ENCODE measurements at places on chromosomes 5 and 9.

GRCh38 chr5:123673107-123673506 is 161.1 kb downstream of the CSNK1G3 start:
- DNase-seq = no peak

DNA sequence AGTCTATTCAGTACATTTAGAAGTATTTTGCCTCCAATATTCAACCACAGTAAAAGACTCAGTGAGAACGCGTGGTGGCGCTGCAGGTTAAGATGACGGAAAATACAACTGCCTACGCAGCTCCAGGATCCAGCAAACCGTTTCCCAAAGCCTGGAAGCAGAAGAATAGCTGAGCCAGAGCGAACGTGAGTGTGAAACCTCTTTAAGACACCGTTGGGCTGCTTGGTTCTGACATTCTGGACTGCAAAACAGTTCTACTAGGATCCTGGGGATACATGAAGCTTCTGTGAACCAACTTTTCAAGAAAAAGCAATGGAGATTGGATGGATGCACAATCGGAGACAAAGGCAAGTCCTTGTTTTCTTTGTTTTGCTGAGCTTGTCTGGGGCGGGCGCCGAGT is at the start of gene PCDHB16:
TSS of gene PCDHB16 (plus strand) at position 140 of the 400 bp plus-strand sequence. CDS start at position 313, 173 bp downstream.
- no peak for DNase-seq

DNA sequence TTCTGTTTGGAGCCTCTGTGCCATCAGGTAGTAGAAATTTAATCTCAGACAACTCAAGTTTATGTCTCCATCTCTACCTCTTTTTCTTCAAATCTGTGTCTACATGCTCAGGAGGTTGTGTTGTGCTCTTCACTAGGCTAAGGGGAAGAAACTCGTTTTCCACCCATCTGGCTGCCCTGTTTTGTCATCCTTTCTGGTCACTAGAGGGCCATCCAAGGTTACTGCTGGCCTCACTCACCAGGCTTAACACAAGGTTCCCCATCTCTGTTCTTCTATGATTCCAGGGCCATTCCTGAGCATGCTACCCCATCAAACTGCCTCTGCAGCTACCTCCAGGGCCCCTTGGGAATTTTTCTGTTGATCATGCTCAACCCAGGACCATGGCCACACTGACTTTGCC is 213.3 kb upstream of the FBXL7 start:
- DNase-seq = no peak

GRCh38 chr9:106775960-106776359 is 87.0 kb upstream of the ZNF462 start:
- DNase-seq = no peak

Measured in hematopoietic multipotent progenitor cell (in vitro differentiated cells).